Naive thymus-derived CD8-positive, alpha-beta T cell (primary cell): ENCODE measurements at places on chromosomes 7 and 10. TPM values are rescaled to one million over a fixed set of nuclear protein-coding genes. Genes with fewer than 3 reads are reported as not detected.

DNA sequence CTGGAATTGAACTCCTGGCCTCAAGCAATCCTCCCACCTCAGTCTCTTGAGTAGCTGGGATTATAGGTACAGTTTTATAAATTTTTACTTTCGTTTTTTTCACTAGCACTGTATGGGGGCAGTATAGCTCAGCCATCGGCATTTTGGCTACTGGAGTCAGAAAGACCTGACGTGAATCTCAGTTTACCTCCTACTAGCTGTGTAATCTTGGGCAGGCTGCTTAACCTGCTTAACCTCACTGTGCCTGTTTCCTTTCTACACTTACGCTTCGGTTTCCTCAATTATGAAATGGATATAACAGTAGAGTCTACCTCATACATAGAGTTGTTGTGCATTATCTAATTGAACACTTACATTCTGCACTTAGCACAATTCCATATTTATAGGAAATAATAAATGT is 16.7 kb downstream of the STN1 start:
- H3K27me3 ChIP-seq: no peaks in the 10 kb centered on the region
- DNase-seq: no peak
- H3K27ac ChIP-seq: peak overlapping the region; percentile 85
- H3K36me3 ChIP-seq: peaks cover 66% of the 10 kb centered on the region

- H3K4me1 ChIP-seq: no peaks in the 10 kb centered on the region
- DNase-seq: no peak
- H3K27me3 ChIP-seq: no peaks in the 10 kb centered on the region
- H3K27ac ChIP-seq: no peak overlapping the region
- no peak overlapping the region for H3K4me3 ChIP-seq
Measured at GRCh38 chr10:31619531-31620061, 300.6 kb downstream of the ZEB1 start.

Gene PLXDC2
- 0.31 TPM for total RNA-seq

Gene CLRN3
- not detected for total RNA-seq

Gene SLC16A9
- total RNA-seq: not detected

DNA sequence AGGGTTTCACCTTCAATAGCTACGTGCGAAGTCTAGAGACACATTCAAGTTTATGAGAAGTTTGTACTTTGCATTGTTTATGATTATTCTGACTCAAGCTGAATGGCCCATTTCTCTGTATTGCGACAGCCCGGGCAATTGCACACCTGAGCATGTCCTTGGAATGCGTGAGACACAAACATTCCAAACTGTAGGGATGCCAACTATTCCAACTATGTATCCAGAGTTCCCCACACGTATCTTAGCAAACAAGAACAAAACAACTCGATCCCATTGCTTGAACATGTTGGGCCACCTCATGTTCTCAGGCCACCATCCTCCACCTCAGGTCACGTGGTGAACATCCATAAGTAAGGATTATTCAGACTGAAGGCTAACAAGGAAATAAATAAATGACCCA is 51.4 kb upstream of the EGFR start:
- H3K27me3 ChIP-seq: peaks cover 10% of the 10 kb centered on the region
- no peaks in the 10 kb centered on the region for H3K4me1 ChIP-seq
- H3K4me3 ChIP-seq: no peak overlapping the region
- H3K36me3 ChIP-seq: no peaks in the 10 kb centered on the region

- no peak overlapping the region for H3K27ac ChIP-seq
- H3K4me3 ChIP-seq: no peak overlapping the region
- no peaks in the 10 kb centered on the region for H3K36me3 ChIP-seq
- peaks cover 3% of the 10 kb centered on the region for H3K4me1 ChIP-seq
- H3K27me3 ChIP-seq: peaks cover 9% of the 10 kb centered on the region
Measured at GRCh38 chr7:3415861-3416312, 114.8 kb downstream of the SDK1 start.

GRCh38 chr7:298375-298702 is 8.4 kb downstream of the FOXL3 start:
- no peak for DNase-seq
- H3K27ac ChIP-seq: no peak overlapping the region
- H3K4me3 ChIP-seq: no peak overlapping the region
- H3K27me3 ChIP-seq: peaks cover 11% of the 10 kb centered on the region

GRCh38 chr10:48463318-48464003 is 141.4 kb downstream of the ARHGAP22 start:
- H3K4me1 ChIP-seq: no peaks in the 10 kb centered on the region
- no peak overlapping the region for H3K27ac ChIP-seq
- no peaks in the 10 kb centered on the region for H3K27me3 ChIP-seq
- no peaks in the 10 kb centered on the region for H3K36me3 ChIP-seq

Gene ACHE
- total RNA-seq: 0.52 TPM
